MV-4-11 (cell line): ENCODE measurements at places on chromosomes 12 and 14.

DNA sequence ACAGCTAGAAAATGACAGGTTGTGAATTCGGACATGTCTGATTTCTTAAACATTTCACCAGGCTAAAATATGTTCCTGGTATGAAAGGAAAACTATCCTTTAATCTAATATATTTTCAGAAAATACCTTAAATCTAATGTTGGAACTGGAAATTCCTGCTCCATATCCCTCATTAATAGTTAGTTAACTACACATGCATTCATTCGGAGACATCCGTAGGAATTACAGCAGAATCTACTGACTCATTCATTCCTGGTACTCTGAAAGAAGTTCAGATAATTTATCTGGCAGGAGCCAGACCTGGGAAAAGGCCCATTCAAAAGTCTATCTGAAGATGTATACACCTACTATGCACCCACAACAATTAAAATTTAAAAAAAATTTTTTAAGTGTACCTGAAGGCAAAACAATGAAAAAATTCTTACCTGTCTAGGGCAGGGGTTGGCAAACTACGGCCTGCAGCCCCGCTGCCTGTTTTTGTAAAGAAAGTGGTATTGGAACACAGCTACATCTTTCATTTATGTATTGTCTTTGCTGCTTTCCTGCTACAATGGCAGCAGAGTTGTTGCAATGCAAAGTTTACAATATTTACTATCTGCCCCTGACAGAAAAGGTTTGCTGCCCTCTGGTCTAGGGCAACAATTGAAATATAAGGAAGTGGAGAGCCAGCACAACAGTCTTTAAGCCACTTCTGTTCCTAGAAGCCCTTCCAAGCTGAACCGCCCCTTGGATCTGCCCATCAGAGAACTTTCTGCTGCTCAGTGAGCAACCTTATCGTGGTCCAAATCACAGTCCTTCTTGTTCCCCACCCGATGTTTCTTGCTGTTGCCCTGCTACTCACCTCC, 17.9 kb upstream of the NFYB start:
- peak; percentile 38 for DNase-seq

DNA sequence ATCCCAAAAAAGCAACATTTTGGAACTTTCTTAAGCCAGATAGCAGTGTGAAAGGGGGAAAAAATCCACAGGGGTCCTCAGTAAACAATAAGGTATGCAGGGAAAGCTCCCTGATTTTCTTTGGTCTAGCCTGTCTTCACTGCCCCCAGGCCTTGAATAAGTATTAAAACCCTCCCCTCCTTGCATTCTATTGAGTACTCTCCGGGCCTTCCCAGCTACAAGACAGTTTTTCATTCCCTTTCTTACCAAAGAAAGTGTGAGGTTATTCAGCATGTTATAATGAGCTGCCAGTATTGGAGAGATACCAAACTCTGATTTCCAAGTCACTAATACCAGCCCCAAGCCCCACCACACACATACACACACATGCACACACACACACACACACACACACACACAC, 59.8 kb upstream of the KIF21A start:
- no peak for DNase-seq

DNA sequence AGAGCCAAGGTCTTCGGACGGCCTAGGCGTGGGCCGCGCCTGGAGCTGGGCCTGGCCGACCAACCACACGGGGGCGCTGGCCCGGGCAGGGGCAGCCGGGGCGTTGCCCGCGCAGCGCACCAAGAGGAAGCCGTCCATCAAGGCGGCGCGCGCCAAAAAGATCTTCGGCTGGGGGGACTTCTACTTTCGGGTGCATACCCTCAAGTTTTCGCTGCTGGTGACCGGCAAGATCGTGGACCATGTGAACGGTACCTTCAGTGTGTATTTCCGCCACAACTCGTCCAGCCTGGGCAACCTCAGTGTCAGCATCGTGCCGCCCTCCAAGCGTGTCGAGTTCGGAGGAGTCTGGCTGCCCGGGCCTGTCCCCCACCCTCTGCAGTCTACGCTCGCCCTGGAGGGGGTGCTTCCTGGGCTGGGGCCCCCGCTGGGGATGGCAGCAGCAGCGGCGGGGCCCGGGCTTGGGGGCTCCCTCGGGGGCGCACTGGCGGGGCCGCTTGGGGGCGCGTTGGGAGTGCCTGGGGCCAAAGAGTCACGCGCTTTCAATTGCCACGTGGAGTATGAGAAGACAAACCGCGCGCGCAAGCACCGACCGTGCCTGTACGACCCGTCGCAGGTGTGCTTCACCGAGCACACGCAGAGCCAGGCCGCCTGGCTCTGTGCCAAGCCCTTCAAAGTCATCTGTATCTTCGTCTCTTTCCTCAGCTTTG, 4.4 kb upstream of the SHMT2 start:
- no peak for DNase-seq

- peak; percentile 48 for DNase-seq
Observed at GRCh38 chr14:22737052-22737451, 29.4 kb upstream of the OXA1L start.

DNA sequence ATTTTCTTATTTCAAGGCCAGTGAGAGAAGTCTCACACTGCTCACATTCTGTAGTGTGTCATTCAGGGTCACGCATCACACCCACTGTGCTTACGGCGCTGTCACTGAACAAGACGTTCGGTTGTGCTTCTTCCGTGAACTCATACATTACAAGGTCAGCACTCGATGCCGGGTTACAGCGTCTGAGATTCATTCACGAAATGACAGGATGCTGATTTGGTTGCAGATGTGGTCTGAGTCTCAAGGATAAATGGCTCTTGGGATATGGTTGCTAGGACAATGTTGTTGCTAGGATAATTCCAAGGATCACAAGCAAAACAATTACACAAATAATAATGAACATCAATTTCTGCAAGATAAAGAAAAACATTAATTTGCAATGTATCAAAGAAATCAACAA, 47.4 kb downstream of the STX2 start:
- DNase-seq: no peak

DNA sequence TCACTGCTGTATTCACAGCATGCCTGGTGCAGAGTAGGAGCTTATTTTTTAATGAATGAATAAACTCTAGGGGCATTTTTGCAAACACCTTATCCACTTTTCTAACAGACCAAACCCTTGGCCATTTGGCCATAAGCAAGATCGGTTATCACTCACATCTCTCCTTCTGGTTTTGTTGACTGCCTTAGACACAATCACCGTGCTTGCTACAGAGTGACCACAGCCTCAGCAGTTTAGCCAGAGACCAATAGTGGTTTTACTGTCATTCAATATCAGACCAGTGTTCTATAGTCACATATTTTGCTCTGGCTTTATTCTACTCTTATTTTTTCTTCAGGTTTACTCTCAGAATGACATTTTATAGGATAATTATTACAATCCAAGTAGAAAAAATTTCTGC, 2.2 kb downstream of the KLRB1 start:
- no peak for DNase-seq

- no peak for DNase-seq
Observed at GRCh38 chr14:68589447-68590200, 203.2 kb downstream of the ZFP36L1 start.

- DNase-seq: no peak
Observed at GRCh38 chr14:68878908-68879307, 86.0 kb upstream of the ZFP36L1 start.

- no peak for DNase-seq
Observed at GRCh38 chr12:120761519-120761934, 35.9 kb downstream of the ACADS start.

DNA sequence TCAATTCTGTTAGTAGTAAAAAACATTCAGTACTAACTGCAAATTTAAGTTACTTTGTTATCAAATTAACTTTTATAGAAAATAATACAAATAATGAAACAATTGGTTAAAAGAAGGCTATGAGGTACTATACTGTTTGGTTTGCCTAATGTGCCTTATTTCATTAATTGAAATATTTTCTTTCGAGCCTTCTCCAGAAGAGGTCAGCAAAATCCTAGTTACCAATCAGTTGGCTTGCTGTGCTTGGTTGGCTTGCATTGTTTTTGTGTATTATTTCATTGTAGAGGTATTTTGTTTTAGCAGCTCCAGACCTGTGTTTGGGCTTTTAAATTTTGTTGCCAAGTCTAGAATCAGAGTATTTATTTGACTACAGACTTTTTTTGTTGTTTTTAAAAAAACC, 68.5 kb downstream of the AEBP2 start:
- DNase-seq: no peak
